ENCODE measurements at places on chromosomes 13 and 19.
A peak's percentile ranks its signal among the peaks of the same experiment; 100 is the strongest.

GRCh38 chr19:46447824-46448223 is 19.1 kb upstream of the PNMA8C start:
- DNase-seq = no peak

GRCh38 chr13:49455007-49455398 is 10.9 kb downstream of the SETDB2 start:
- no peak for DNase-seq

DNA sequence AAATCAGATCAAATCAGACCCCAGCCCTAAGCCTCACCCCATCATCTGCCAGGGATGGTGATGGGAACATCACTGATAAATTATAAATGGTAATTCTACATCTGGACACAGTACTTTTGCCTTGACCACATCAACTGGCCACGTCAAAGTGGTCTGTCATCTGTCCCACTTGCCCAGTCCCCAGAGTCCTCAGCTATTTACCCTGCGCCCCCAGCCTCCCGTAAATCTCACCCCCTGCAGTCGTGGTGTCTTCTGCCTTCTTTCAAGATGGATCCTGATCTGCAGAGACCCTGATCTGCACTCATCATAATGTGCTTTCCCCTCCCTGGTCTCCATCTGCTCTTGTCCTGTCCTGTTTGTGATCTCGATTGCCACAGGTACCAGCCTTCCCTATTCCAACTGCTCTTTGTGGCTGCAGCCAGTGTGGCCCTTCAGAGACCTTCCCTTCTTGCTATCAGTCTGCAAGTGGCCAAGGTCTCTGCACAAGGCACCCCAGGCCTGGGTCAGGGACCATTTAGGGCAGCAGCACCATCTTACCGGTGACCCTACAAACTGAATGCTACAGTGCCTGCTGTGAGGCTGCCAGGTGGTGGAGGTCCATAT is 26.7 kb upstream of the POP4 start:
- DNase-seq = no peak

- DNase-seq = no peak
These were observed 30.1 kb downstream of the KLF12 start for GRCh38 chr13:74103970-74104555.

- DNase-seq = peak; percentile 23
These were observed 263 bp downstream of the RHPN2 start for GRCh38 chr19:33064458-33064791.

GRCh38 chr19:40284501-40285352 is at the start of gene AKT2:
TSS of gene AKT2 (minus strand) at chr19:40285345. CDS start at chr19:40265267, 20,078 bp downstream.
- peak; percentile 82 for DNase-seq

DNA sequence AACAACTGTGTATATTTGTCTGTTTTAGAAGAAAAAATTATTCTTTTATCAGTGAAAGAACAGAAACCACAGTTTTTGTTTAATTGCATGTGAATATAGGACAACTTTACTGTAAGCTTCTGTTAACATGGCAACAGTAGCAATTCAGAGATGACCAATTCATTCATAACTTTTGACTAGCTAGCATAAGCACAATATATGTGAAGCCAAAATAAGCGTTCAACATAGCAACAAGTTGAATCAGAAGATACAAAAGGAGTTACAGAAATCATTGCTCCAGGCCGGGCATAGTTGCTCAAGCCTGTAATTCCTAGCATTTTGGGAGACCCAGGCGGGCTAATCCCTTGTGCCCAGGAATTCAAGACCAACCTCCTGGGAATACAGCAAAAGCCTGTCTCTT is 197.1 kb upstream of the GPC6 start:
- DNase-seq = no peak

- DNase-seq = no peak
These were observed 1445.9 kb downstream of the PCDH9 start for GRCh38 chr13:65784088-65784816.

- DNase-seq = no peak
These were observed 59.6 kb downstream of the PDS5B start for GRCh38 chr13:32645854-32646253.

DNA sequence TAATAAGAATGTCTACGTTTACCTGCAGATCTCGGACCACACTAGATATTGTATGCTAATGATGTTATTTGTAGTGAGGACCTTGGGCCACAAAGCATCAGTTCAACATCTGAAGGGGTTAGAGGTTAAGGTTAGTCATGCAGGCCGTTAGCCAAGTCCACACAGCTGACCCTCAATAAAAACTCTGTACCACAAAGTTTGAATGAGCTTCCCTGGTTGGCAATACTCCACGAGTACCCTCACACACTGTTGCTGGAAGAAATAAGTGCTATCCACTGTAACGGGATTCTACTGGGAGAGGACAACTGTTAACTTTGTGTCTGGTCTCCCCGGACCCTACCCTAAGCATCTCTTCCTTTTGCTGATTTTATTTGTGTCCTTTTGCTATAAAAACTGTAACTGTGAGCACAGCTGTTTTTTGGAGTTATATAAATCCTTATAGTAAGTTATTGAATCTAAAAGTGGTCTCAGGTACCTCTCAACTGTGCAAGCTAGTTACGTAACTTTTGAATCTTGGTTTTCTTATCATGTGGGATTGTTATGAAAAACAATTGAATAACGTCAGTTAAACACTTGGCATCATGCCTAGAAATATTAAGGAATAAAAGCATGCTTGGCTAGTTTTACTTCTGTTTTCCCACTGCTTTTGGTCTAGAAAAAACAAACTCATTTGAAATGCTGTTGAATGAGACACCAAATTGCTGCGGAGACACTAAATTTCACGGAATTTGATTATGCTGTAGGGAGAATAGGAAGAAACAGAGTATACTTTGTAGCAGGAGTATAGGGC is 181.5 kb downstream of the DNAJC3 start:
- no peak for DNase-seq

- no peak for DNase-seq
These were observed 16.5 kb downstream of the DGKH start for GRCh38 chr13:42064966-42065365.

DNA sequence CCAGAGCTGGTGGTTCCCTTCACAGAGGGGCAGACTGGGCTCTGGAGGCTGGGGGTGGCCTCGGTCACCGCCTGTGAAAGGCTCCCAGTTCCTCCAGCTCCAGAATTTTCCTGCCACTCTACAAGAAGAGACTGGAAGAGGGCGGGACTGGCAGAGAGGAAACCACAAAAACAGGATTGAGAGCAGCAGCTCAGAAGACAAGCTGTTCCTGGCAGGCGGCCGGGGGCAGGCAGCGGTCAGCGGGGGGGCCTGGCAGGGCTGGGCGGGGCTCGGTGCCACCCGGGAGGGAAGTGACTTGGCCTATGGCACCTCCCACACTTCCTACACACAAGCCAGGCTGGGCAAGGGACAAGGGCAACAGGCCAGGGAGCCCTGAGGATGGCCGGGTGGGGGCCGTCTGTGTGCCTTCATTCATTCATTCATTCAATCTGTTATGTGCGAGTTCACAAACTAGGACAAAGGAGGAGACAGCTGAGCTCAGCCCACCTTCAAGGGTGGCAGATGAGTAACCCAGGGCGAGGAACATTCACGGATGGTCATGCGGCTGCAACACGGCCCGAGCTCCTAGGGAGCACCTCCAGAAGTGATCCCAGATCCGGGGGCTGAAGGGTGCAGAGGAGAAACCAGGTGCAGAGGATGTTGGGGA is 16.9 kb upstream of the BTBD2 start:
- DNase-seq = no peak

DNA sequence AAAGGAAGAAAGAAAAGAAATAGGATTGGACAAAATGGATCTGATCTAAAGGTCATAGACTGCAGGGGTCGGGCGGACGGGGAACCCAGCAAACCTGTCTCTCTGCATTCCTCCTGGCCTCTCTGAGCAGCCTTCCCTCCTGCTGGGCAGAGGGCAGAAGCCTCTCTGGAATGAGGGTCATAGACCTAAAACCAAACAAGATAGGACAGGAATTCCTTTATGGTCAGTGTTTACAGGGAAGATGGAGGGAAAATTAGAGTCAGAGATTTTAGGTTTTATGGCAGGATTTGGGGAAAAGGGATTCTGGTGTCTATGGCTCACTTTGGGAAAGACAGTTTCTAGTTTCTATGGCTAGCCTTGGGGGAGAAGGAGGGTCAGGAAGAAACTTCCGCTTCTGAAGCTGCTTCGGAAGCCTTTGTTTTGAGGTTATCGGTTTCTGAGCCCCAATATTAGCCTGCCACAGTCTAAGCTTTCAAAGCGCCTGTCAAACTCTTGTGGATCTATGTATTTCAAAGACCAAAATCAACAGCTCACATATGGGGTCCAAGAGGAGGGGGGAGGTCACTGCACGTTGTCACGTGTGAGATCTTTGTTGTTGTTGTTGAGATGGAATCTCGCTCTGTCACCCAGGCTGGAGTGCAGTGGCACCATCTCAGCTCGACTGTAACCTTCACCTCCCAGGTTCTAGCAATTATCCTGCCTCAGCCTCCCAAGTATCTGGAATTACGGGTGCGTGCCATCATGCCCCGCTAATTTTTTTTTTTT is 18.9 kb upstream of the DPRX start:
- DNase-seq = no peak

DNA sequence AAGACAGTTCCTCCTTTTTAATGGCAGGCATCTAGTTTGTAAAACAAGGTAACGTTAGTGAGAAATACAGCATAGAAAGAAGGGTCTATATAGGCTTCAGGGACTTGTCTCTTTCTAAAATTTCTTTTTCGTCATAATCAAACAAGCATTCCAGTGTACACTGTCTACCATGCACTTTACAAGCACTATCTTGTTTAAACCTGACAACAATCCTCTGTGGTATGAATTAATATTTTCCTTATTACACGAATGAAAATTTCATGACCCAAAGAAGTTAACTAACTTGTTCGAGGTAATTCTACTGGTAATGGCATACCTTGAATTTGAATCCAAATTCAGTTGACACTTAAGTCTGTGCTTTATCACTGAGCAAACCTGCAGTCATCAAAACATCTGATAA is 399.7 kb upstream of the NBEA start:
- DNase-seq = no peak

DNA sequence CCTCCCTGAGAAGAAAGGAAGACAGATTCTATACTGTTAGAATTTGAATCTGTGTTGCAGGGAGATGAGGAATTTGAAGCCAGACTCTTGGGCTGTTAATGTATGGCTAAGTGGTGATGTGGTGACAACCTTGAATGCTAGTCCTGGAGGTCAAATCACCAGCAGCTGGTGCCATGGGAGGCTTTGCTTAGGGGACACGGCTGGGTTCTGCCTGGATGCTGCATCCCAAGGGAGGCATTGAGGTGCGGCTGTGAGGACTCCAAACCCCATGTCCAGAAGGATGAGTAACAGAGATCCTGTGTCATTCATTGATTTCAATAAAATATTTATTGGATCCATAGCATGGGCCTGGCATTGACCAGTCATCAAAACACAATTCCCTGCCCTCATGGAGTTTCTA is 42.3 kb downstream of the RFX2 start:
- no peak for DNase-seq

DNA sequence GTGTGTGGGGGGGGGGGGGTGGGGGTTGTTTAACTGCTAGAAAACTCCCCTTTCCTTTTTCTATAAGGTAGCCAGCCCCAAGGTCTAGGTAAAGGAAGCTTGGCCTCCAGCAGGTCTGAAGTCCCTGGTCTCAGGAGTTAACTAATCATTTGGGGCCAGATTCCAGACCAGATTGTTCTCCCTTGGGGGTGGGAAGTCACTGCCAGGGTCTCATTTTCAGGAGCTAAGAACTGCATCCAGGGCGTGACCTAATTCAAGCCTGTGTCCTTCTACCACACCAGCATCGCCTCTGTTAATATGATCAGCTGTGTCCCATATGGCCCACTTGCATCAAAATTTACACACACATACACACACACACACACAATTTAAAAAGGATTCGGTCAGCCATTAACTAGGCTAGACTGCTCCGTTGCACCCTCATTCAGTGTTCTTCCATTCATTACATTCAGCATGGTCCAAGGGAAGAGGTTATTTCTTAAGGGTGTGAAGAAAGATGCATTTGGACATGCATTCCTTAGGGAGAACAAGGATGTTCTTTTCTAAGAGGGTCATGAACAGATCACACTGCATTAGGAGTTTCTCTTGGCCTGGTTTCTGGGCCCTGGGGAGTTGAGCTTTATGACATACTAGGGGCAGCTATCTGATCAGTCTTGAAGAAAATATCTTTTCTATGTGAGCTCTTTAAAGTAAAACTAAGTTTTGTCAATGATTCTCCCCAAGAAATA is 91.0 kb downstream of the FGF14 start:
- no peak for DNase-seq

- DNase-seq = no peak
These were observed 12.3 kb downstream of the MYDGF start for GRCh38 chr19:4657835-4658234.

DNA sequence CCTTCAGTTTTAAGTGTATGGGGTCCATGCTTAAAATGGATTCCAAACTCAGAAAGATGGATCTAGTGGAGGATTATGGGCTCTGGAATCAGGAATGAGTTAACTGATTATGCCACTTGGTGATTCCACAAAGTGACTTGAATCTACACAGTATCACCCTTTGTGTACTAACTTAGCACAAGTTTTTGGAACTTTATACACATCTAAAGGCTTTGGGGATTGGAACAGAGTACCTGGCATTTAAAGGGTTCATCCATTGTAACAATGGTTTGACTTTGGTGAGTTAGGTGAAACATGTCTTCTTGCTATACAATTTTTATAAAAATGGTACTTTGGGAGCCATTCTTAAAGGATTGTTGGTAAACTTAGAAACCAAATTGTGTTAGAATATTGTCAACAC is 1.1 kb downstream of the RPL21 start:
- no peak for DNase-seq

- DNase-seq = peak; percentile 45
These were observed 4.9 kb upstream of the PALM start for GRCh38 chr19:703651-704446.

DNA sequence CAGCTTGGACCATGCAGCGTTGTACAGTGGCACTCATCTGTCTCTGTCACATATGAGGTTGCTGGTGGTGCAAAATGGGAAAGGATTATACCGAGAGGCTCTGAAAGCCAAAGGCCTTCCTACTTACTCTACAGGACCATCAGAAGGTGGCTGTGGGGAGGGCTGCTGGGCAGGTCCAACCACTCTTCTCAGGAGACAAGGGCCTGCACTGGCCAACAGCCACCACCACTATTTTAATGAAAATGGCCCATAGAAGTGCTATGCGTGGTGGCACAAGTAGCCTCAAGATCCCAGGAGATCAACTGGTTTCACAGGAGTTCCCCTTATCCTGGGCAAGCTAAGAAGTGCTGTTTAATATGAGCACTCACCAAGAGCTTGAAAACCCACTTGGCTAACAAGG is 52.3 kb downstream of the MRPL57 start:
- no peak for DNase-seq

GRCh38 chr13:77740931-77741596 is 43.6 kb downstream of the SLAIN1 start:
- DNase-seq = no peak
